Stimulated activated CD4-positive, alpha-beta T cell treated with anti-CD3 and anti-CD28 coated beads, Interleukin-2, amount 100 ng/mL, for 24 hours (primary cell): ENCODE measurements at places on chromosomes 3 and 15.

- no peak for DNase-seq
Measured at GRCh38 chr3:14150491-14151230, 25.8 kb downstream of the TMEM43 start.

GRCh38 chr3:180036092-180036670 is 556 bp downstream of the PEX5L start:
- no peak for DNase-seq

GRCh38 chr15:20340331-20340811 is 201.2 kb downstream of the GOLGA6L6 start:
- peak; percentile 50 for DNase-seq

DNA sequence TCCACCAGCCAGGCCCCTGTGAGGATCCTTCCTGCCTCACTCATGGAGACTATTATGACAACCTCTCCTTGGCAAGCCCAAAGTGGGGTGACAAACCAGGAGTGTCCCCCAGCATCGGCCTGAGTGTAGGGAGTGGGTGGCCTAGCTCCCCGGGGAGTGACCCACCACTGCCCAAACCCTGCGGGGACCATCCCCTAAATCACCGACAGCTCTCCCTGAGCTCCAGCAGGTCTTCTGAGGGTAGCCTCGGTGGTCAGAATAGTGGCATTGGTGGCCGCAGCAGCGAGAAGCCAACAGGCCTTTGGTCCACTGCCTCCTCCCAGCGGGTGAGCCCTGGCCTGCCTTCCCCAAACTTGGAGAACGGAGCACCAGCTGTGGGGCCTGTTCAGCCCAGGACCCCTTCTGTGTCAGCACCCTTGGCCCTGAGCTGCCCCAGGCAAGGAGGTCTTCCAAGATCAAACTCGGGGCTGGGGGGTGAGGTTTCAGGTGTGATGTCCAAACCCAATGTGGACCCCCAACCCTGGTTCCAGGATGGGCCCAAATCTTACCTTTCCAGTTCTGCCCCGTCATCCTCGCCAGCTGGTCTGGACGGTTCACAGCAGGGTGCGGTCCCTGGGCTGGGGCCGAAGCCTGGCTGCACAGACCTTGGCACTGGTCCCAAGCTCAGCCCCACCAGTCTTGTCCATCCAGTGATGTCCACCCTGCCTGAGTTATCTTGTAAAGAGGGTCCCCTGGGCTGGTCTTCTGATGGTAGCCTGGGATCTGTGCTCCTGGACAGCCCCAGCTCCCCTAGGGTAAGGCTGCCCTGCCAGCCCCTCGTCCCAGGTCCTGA is 1.0 kb downstream of the LIMD1 start:
- DNase-seq, result peak; percentile 4
